Right renal cortex interstitium (tissue), 3 donors: ENCODE measurements at places on chromosomes 2 and 18.

DNA sequence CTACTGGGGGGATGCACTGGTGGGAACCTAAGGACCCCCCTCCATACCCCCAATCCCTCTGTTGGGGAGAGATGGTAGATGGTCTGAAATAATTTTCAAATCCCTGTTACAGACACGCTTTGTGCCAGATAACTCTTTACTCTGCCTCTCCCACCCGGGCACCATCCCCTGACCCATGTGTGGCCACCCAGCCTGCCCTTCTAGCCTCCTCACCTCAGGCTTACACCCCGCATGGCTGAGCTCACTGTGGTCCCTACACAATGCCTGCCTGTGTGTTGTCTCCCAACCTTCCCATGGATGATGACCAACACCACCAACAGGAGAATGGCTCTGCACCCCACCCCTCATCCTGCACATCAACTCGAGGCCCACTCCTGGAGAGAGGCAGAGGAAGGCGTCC is 15.0 kb downstream of the SPEG start:
- no peak for DNase-seq

- no peak for DNase-seq
Observed at GRCh38 chr2:135573620-135574019, 42.3 kb downstream of the R3HDM1 start.

DNA sequence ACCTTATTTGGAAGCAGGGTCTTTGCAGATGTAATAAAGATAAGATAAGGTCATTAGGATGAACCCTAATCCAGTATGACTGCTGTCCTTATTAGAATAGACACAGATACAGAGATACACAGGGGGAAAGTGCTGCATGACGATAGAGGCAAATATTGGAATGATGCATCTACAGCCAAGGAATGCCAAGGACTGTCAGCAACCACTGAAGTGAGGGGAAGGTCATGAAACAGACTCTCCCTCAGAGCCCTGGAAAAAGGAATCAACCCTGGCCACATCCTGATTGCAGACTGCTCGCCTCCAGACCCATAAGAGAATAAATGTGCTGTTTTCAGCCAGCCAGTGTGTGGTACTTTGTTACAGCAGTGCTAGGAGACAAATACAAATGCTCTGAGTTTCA is 14.8 kb downstream of the TMEM237 start:
- no peak for DNase-seq

DNA sequence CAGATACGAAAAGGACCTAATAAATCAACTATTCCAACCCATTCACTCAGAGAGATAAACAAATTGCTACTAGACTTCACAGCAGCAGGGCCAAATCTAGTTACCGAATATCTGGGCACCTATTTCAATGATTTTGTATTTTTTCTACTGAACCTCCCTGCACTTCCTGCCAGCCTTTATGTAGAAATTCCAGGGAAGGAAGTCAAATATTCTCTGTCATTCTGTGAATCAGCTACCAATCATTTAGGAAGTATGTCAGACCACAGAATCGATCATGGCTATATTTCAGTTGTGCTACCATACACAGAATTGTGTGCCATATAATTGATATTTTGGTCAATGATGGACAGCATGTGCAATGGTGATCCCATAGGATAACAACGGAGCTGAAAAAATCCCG is 109.6 kb upstream of the SPOPL start:
- DNase-seq = no peak

GRCh38 chr18:32443706-32444215 is 26.9 kb downstream of the GAREM1 start:
- no peak for DNase-seq

GRCh38 chr2:152580714-152581113 is 136.5 kb downstream of the PRPF40A start:
- no peak for DNase-seq

- no peak for DNase-seq
Observed at GRCh38 chr2:29597035-29597434, 324.4 kb downstream of the ALK start.
